ENCODE measurements at places on chromosomes 7 and 10.

GRCh38 chr7:13069841-13070240 lies 382.4 kb downstream of the ARL4A start:
- no peak for DNase-seq

DNA sequence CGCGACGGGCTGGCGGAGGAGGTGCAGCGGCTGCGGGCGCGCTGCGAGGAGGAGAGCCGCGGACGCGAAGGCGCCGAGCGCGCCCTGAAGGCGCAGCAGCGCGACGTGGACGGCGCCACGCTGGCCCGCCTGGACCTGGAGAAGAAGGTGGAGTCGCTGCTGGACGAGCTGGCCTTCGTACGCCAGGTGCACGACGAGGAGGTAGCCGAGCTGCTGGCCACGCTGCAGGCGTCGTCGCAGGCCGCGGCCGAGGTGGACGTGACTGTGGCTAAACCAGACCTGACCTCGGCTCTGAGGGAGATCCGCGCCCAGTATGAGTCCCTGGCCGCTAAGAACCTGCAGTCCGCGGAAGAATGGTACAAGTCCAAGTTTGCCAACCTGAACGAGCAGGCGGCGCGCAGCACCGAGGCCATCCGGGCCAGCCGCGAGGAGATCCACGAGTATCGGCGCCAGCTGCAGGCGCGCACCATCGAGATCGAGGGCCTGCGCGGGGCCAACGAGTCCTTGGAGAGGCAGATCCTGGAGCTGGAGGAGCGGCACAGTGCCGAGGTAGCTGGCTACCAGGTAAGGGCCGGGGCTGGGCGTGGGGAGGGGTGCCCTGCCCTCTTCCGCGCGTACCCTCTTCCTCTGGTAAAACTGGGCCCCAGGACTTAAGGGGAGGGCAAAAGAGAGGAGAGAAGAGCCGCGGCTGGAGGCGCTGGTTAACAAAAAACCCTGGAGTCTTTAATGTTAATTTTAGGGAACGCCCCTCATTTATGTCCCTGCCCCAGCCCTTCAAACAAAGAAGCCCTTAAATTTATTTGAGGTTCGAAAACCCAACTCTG lies 987 bp downstream of the INA start:
- DNase-seq = peak; percentile 27

DNA sequence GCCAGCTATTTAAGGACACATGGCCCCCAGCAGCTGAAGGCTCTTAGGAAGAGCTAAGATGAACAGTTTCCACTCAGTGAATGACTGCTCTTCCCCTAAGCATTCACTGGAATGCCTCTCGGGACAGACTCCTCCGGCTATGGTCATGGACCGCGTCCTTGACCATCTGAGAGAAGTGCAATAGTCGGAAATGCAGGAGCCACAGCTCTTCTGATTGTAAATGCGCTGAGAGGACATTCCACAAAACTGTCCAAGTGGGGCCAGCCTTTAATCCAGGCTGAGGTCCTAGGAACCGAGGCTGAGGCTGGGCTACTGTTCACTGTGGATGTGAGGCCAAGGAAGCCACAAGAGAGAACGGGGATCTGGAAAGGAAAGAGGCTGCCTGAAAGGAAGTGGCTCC lies 162.0 kb upstream of the TMEM72 start:
- DNase-seq = no peak

DNA sequence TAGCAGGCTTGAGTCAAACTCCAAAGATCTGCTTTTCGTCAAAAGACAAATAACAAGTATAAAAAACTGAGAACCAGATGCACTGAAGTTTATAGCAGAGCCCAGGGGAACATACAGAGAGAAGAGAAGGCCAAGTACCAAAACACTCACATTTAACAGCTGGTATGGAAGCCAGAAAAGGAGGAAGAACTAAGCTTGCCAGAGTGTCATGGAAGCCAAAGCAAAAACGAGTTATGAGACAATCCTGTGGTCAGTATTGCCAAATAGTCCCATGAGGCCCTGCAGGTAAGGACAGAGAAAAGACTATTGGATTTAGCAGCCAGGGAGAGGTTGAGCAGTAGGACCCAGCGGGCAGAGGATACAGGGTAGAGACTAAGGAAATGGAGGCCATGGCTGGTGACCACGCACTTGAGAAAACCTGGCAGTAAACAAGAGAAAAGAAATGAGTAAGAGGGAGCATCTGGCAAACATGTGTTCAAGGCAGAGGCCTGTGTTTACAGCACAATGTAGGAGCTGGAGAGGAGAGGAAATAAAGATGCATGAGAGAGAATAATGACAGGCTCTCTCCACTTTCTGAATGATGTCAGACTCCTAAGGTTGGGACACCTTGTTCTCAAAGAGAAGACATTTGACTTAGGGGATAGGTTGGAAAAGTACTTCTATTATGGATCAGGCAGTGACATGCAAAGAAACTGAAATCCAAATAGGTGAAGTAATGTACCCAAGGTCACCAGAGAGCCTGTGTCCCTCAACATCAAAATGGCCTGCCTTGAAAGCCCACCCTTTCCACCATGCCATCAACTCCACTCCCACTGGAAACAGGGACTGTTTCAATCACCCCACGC lies 9.1 kb downstream of the CREB3L2 start:
- peak; percentile 13 for DNase-seq

DNA sequence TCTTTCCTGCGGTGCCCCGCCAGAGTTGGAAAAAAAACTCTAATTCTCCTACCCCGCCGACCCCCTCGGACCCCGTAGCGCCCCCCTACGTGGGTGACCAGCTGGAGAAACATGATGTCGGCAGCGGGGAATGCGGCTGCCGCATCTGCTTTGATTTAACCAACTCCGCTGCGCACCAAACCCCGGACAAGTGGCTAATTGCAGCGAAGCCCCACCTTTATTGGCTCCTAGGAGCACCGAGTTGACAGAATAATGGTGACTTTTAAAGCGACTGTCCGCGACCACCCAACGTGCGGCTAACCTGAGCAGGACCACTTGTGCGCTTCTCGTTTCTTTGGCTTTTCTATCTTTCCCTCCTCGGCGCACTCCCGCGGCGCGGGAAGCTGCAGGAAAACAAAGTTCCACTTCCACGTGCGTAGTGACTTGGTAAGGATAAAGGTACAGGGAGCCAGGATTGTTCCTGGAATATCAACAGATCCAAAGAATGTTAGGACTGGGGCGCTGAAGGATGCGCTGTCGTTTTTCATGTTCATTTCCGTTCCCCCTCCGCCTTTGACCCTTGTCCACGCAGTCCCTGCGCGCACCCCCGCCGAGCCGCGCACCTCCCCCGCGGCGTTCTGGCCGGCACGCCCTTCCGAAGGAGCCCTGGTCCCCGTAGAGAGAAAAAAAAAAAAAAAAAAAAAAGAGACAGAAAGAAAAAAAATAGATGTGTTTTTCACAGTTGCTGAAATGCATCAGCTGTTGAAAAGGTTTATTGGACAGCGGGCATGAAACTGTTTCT lies 1.4 kb downstream of the WNT16 start:
- no peak for DNase-seq

DNA sequence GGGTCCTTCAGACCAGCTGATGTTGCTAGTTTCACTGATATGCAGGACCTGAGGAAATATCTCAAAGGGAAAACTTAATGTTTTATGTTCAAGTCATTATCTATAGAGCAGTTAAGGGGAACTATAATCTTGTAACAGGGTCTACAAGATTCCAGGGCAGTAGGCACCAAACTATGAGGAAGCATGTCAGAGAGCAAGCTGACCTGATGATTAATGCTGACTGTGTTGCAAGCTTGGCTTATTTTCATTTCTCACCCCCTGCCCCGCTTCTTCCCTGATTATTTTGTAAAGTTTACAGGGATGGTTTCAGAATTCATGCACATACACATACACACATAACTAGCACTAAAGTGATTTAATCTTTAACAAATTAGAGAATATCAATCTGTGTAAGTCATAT lies 84.3 kb upstream of the CACNA2D1 start:
- DNase-seq = no peak

GRCh38 chr10:102505462-102506115 lies 1.8 kb downstream of the SUFU start:
- DNase-seq = peak; percentile 82

GRCh38 chr10:25564351-25564750 lies 369.7 kb upstream of the MYO3A start:
- no peak for DNase-seq

DNA sequence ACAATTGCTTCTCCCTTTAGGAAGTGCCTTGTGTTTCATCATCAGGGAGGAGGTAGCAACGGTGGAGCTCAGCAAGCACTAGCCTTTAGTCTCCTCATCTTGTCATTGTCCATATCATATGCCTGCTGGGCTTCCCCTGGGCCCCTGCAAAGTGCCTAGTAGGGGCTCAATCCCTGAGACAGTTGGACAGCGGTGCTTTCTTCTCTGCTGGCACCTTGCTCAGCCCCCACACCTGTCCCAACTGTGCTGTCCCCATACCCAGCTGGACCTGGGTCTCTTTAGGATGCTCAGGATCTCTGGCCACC lies 5.5 kb downstream of the SMARCD3 start:
- no peak for DNase-seq

All from NCI-H510A treated with DMSO at 0.1 percent for 48 hours (cell line).